DMS 273 treated with DMSO at 0.1 percent for 48 hours (cell line): ENCODE measurements at places on chromosomes 16 and 17.

- no peak for DNase-seq
Measured at GRCh38 chr17:78714534-78714933, 67.5 kb downstream of the CYTH1 start.

DNA sequence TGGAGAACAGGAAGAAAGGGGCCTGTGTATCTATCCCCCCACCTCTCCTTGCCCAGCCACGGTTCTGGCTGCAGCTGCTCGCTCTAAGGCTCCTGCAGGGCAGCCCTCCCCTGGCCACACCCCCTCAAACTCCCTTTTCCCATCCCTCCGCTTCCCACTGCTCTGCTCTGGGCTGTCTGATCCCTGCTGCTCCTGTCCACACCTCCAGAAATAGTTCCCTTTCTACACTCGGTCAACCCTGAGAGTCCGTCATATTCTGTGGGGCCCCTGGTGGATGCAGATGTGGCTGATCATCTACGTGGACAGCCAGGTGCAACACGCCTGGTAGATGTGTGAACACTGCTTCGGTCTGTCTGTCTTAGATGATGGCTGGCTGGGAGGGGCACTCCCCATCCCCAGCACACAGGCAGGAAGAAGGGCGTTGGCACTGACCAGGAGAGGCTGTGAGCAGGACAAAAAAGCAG lies 19.3 kb upstream of the KRT19 start:
- DNase-seq: no peak

DNA sequence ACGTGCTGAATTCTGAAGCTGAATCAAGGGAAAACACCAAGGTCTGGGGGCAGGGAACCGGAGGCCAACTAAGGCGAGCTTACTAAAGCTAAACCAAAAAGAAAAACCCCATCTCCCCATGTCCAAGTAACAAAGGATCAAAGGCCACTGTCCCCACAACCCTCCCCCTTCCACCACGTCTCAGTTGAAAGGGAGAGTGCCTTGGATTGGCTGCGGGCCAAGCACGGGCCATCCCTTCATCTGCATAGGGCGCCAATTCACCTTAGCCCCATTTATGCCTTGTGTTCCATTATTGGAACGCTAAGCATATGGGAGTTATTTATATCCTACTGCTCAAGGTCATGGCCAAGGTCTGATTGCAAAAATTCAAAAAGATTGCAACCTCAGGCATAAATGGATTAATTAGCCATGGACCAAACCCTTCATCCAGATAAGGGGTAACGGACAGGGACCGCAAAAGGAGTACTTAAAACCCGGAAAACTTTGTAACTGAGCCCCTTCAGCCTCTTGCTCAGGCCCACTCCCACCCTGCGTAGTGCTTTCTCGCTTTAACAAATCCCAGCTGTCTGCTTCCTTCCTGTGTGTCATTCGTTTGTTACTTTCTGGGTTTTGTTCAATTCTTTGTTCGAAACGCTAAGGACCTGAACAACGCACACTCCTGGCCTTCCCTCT lies 740 bp upstream of the ATP6V0D1 start:
- DNase-seq: no peak

DNA sequence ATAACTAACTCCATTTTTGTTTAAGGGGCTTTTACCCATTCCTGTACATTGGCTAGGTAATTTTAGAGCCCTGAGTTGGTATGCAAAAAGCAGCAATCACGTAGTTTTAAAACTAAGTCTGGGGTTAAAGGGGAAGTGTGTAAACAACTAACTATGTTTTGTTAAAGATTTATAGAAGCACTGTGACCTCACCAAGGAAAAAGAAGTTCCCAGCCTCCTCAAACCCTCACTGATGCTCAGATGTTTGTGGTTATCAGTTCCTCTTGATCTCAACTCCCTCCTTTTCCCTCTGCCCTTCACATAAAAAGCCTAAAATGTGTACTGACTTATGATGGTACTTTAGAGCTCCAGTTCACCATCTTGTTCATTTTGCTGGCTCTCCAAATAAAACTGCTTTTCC lies 119.9 kb upstream of the IRX6 start:
- DNase-seq: no peak

DNA sequence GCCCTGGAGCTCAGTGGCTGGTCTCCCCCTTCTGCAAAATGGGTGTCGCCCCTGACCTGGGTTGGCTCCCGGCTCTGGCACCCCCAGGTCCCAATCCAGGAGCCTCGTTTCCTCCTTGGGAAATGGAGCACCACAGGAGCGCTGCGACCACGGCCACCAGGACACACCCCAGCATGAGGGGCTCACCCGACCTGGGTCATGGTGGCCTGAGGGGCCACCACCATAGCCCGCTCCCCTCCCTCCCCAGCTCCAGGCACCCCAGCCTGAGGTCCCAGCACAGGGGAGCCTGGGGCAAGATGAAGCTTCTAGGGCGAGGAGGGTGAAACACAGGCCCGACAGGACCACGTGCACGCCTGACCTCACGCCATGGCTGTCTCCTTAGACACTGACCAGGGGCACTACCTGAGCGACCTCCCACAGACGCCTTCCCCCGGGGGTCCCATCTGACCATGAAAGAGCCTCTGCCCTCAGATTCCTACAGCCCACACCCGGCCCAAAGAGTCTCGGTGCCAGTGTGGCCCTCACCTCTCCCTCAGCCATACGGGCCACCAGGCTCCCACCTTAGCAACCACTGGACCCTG lies 11.8 kb downstream of the BCAR1 start:
- no peak for DNase-seq

GRCh38 chr16:74297145-74297665 lies 591 bp downstream of the PSMD7 start:
- DNase-seq: no peak

- DNase-seq: no peak
Measured at GRCh38 chr17:45091778-45092425, 30.8 kb downstream of the NMT1 start.

DNA sequence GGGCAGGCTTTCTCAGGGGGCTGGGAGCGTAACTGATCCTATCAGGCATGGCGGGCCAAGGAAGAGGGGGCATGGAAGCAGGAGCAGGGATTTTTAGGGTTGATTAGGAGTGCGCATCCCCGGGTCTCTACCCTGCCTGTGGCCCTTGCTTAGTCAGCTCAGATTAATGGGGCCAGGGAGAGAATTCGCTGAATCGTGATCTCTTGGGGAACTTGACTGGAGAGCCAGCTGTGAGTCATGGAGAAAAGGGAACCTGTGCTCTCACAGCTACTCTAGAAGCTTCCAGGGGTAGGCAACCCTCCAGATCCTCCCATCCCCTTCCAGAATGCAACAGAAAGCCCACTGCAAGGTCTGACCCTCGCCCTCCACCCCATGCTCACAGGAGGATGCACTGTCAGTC lies 3.6 kb downstream of the FOXN1 start:
- DNase-seq: no peak

- DNase-seq: no peak
Measured at GRCh38 chr17:69451416-69452394, 37.2 kb downstream of the MAP2K6 start.

- DNase-seq: peak; percentile 88
Measured at GRCh38 chr17:59786536-59787319, 79.3 kb downstream of the VMP1 start.

GRCh38 chr16:12664164-12664733 lies 139.4 kb downstream of the CPPED1 start:
- DNase-seq: no peak

DNA sequence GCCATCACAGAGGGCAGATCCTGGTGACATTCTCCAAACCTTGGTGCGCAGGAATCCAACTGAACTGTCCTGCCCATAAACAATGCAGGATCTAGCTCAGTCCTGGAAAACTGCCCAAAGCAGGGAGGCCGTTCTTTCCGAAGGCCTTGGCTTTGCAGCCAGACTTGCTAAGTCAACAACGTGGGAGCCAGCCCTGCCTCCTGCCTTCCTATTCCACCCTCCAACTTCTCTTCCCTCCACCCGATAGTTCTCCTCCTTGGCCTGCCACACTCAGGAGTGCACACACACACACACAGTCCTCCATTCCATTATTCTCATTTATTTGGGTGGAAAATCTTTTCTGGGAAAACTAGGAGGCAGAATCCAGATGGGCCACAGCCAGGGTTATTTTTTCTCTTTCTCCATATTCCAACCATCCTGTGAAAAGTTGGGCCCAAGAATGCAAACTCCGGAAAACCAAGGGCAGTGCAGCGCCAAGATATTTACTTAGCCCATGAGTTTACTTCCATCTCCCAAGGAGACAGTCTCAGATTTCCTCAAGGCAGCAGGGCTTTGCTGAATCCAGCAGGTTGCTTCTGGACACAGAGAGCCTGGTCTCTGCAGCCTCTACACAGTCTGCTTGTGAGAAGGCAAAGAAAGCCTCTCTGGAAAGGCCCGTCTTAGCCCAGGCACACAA lies 15.8 kb downstream of the COPRS start:
- DNase-seq: no peak

GRCh38 chr16:69701866-69702265 lies 24.5 kb downstream of the NQO1 start:
- DNase-seq: no peak

- peak; percentile 87 for DNase-seq
Measured at GRCh38 chr17:50830994-50831393, 4.4 kb upstream of the WFIKKN2 start.

GRCh38 chr16:1425616-1426370 lies 5.1 kb upstream of the PERCC1 start:
- DNase-seq: no peak

DNA sequence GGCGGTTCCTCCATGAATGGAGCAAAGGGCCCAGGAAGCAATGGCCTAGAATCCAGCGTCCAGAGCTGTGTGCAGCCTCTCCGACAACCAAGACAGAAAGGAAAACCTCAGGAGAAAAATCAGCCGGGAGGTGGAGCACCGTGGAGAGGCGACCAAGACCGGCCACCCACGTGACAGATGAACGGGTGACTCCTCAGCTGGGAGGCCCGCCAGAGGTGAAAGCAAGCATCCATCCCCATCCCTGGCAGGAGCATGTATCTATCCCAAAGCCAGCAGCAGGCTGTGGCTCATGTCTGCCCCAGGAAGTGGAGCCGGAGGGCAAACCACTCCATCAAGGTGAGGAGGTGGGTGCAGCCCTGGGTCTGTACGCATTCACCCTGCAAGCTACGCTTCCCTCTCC lies 52.1 kb downstream of the FOXL1 start:
- no peak for DNase-seq

DNA sequence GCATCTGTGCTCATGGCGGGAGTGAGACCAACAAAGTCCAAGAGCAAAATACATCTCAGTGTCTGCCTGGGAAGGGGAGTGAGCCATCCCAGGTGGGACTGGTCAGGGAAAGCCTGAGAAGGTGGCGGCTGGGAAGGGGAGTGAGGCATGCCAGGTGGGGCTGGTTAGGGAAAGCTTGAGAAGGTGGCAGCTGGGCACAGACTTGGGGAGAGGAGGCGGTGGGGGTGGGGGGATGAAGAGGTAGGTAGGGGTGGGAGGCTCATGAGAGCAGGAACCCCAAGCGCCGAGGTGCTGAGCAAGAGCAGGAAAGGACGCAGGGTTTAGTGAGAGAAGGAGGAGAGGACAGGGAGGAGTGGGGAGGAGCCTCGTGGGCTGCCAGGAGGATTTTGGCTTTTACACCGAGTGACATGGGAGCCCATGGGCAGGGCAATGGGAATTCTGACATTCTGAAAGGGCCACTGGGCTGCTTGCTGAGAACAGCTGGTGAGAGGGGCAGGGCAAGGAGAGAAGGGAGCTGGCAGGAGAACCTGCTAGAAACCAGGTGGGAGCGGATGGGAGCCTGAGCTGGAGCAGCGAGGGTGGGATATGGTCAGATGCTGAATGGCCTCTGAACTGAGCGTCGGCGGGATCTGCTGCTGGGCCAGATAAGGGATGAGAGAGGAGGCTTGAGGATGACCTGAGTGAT lies 256.1 kb upstream of the RPL38 start:
- DNase-seq: no peak

- no peak for DNase-seq
Measured at GRCh38 chr16:86087896-86088230, 188.9 kb downstream of the IRF8 start.

- no peak for DNase-seq
Measured at GRCh38 chr16:22862046-22862445, 48.1 kb downstream of the HS3ST2 start.

DNA sequence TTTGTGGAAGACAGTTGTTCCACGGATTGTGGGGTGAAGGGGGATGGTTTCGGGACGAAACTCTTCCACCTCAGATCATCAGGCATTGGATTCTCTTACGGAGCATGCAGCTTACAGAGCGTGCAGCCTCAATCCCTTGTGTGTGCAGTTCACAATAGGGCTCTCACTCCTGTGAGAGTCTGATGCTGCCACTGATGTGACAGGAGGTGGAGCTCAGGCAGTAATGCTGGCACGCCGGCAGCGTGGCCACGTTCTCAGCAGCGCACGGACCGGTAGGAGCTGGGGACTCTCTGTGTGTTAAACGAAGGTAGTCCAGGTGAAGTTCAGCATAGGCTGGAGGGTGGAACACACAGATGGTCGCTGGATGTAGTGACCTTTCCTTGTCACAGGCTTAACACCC lies 37.8 kb downstream of the SEC14L1 start:
- DNase-seq: no peak

DNA sequence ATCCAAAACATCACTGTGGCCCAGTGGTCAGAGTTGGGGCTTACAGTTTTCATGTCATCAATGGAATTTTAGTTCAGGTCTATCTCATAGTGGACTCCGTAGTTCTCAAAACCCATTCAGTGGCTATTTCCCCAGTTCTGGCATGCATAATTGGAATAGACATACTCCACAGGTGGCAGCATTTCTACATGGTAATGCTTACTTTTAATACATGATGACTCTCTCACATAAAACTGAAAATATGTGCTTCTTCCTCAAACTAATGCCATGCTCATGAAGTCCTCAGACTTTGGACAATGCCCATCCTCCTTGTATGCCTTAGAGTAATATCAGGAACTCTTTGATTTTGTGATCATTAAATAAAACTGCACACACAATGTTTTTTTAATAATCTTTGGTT lies 857.4 kb upstream of the GOT2 start:
- DNase-seq: no peak
